ENCODE measurements at places on chromosomes 7 and 10. TPM values are rescaled to one million over a fixed set of nuclear protein-coding genes. Genes with fewer than 3 reads are reported as not detected.

TMEM168 gene
- total RNA-seq, result 17.9 TPM

GRCh38 chr10:130762491-130762890 is 549.0 kb downstream of the TCERG1L start:
- no peak for ATAC-seq

- peak; percentile 81 for ATAC-seq
Measured at GRCh38 chr10:26855186-26855585, 5.6 kb downstream of the ABI1 start.

CHN2 gene
- 1.6 TPM for total RNA-seq

- no peak for ATAC-seq
Measured at GRCh38 chr10:114868870-114869519, 47.4 kb downstream of the FHIP2A start.

All from esophagus mucosa (tissue), 1 donor.